Aorta (tissue), 5 donors: ENCODE measurements at places on chromosomes 2 and 18.

DNA sequence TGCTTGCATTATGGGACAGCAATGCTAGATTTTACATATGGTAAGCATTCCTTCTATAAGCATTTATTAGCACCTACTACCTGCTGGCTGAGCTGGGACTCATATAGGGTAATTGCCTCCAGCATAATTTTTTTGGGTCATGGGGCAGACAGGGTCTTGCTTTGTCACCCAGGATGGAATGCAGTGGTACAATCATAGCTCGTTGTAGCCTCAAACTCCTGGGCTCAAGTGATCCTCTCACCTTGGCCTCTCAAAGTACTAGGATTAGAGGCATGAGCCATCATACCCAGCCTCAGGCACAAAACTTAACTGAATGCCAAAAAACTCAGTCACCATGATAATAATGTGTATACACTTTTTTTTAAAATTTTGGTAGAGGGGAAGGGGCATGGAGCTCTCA is 35.3 kb downstream of the TMEM237 start:
- DNase-seq: no peak

- no peak for DNase-seq
Observed at GRCh38 chr2:230130668-230131364, 62.1 kb upstream of the SLC16A14 start.

DNA sequence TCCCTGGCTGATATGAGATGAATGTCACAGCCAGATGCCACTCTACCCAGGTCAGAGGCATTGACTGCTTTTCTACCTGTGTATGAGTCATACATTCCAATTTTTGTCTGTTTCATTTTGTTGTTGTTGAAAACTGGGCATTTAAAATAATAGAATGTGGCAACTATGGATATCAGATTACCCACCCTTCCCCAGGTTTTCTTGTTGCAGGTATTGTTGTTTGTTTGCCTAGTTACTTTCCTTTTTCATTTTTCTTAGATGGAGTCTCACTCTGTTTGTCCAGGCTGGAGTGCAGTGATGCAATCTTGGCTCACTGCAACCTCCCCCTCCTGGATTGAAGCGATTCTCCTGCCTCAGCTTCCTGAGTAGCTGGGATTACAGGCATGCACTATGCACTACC is 70.2 kb downstream of the LRRC30 start:
- DNase-seq: no peak

DNA sequence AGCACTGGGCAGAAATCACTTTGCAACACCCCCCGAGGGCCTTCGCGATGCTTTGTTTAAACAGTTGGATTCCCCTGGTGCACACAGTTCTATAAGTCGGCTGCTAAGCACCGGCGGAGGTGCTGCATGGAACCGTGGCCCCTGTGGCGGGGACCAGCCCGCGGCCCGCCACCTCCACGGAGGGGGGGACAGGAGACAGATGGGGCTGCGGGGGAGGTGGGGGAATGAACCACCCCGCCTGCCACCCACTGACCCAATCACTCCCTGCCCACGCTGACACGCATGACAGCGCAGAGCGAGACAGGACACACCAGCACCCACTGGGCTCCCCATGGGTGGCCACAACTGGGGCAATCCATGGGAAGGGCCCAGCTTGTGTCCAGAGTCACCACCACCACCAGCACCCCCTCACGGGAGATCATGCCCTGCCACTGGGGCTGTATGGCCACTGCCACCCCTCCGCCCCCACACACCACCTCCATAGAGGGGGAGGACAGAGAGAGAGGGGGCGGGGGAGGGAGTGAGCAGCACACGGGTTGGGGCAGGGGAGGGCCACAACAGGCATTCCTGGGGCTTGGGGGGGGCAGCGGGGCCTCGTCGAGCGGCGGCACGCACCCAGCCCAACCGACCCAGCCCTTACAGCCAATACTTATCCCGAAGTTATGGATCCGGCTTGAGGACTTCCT is 118.3 kb upstream of the ANKRD30BL start:
- DNase-seq: no peak

GRCh38 chr2:109433926-109434325 is 179.8 kb downstream of the SEPTIN10 start:
- DNase-seq: peak; percentile 36

- no peak for DNase-seq
Observed at GRCh38 chr2:203534621-203535077, 452 bp downstream of the RAPH1 start.

DNA sequence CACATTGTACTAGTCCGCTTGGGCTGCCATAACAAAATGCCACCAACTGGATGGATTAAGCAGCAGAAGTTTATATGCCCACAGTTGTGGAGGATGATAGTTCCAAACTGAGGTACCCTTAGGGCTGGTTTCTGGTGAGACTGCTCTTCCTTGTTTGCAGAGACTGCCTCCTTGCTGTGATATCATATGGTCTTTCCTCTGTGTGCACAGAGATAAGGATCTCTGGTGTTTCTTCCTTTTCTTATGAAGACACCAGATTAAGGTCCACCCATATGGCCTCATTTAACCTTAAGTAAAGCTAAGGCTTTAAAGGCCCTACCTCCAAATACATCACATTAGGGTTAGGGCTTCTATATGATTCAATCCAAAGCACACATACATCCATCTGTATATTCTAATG is 738.2 kb upstream of the GCFC2 start:
- DNase-seq: no peak

DNA sequence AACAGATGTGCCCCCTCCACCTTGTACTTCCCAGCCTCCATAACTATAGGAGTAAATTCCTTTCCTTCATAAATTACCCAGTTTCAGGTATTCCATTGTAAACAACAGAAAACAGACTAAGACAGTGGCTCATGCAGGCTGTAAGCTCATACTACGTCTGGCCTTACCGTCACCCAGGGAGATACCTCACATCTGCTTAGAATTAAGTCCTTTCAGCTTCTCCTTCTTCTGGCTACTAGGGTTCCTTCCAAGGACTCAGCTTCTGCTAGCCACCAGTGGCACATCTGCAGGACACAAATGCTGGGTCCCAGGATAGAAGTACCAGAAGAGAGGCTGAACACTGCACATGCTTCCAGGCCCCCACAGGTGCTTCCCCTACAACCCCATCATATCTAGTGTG is 22.4 kb upstream of the FEZ2 start:
- no peak for DNase-seq

GRCh38 chr2:62101886-62102285 is 94.0 kb upstream of the B3GNT2 start:
- DNase-seq: no peak

DNA sequence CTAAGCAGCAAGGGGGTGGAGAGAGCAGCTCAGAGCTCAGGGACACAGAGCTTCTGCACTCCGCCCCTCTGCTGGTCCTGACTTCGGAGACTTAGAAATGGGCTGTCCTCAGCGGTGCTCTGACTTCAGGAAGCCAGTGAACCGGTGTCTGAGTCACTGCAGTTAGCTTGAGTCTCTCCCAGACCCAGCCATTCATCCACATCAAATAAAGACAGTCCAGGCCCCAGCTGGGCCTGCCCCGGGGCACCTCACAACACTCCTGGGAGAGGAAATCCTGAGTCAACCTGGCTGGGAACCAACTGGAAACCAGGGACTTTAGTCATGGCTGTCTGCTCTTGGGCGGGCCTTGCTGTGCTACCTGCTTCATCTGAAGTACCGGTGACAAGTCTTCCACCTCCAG is 5.4 kb upstream of the ITGB6 start:
- peak; percentile 85 for DNase-seq

GRCh38 chr18:57060814-57061213 is 86.1 kb upstream of the BOD1L2 start:
- no peak for DNase-seq
